ENCODE measurements at places on chromosomes 3 and 15. TPM values are rescaled to one million over a fixed set of nuclear protein-coding genes. Genes with fewer than 3 reads are reported as not detected.

The P2RY13 gene
- polyA plus RNA-seq = 144 TPM

The SCN11A gene
- 0.01 TPM for polyA plus RNA-seq

The CPNE9 gene
- 0.55 TPM for polyA plus RNA-seq

The SLCO3A1 gene
- polyA plus RNA-seq = 53.7 TPM

The PAK6 gene
- polyA plus RNA-seq = not detected

The COX5A gene
- polyA plus RNA-seq = 137 TPM

The GNB4 gene
- polyA plus RNA-seq = 65.1 TPM

The CLEC3B gene
- polyA plus RNA-seq = 7.2 TPM

The CD47 gene
- 203 TPM for polyA plus RNA-seq

The HOMER2 gene
- polyA plus RNA-seq = 1.6 TPM

The AQP9 gene
- 141 TPM for polyA plus RNA-seq

The FOXB1 gene
- polyA plus RNA-seq = not detected

The SYNPR gene
- polyA plus RNA-seq = not detected

The EFCAB12 gene
- polyA plus RNA-seq = 0.17 TPM

The HCLS1 gene
- 311 TPM for polyA plus RNA-seq

The PIERCE2 gene
- 0.61 TPM for polyA plus RNA-seq

The P4HTM gene
- polyA plus RNA-seq = 40.0 TPM

The ARGFX gene
- not detected for polyA plus RNA-seq

The CSPG4 gene
- polyA plus RNA-seq = not detected

The ZNF774 gene
- 0.04 TPM for polyA plus RNA-seq

The SLC2A2 gene
- polyA plus RNA-seq = not detected

The KY gene
- not detected for polyA plus RNA-seq

The PRTG gene
- not detected for polyA plus RNA-seq

All from CD14-positive monocyte (primary cell).